T-helper 17 cell (primary cell): ENCODE measurements at places on chromosomes 7 and 10. TPM values are rescaled to one million over a fixed set of nuclear protein-coding genes. Genes with fewer than 3 reads are reported as not detected.
A peak's percentile ranks its signal among the peaks of the same experiment; 100 is the strongest.

TSPAN15 gene
- 28.7 TPM for total RNA-seq

DLX6 gene
- not detected for total RNA-seq

DNA sequence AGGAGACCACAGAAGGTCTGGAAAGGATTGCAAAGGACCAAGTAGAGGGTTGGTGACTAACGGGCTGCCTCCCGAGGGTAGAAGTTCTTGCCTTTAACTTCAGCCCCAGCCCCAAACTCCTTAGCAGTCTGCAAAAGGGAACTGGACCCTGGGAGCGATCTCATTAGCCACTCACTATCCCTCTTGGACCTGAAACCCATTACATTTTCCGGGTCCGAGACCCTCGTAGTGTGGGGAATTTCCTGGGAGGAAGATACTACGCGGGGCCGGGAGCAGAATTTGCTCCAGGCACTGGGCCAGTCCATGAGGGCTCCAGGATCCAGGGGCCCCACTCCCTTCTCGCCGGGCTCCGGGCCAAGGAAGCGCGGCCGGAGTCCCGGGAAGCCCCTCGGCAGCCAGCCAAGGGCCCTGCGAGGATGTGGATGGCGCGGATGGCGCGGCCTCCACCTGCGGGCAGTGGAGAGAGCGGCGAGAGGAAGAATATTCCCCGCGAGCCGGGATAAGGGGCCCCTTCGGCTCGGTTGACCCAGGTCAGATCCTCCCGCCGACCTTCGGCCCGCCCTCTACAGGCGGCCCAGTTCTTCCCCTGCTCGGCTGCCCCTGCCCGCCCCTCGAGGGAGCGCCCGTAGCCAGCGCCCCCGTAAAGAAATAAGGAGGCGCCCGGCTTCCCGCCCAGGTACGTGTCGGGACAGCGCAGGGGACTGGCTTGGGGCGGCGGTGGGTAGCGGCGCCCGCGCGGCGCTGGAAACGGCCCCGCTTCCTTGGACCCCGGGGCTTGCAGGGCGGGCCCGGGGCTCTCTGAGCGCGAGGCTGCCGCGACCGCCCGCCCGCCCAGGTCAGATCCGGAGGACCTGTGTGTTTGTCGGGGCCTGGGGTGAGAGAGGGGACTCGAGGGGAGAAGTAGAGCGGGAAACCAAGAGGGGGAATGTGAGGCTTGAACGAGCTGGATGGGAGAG, at the start of gene MYO3A:
Gene MYO3A (plus strand): TSS at position 577 of the 956 bp plus-strand sequence. CDS start 17,882 bp downstream, outside the sequence.
- H3K36me3 ChIP-seq: peaks cover 4% of the 10 kb centered on the region
- no peak for DNase-seq
- H3K4me1 ChIP-seq: peaks cover 4% of the 10 kb centered on the region
- H3K27ac ChIP-seq: no peak within 1 kb of the TSS

GRCh38 chr10:6461961-6462360, 118.1 kb downstream of the PRKCQ start:
- no peak overlapping the region for H3K27ac ChIP-seq
- no peak overlapping the region for H3K4me3 ChIP-seq
- no peak for DNase-seq
- H3K4me1 ChIP-seq: peaks cover 17% of the 10 kb centered on the region
- H3K36me3 ChIP-seq: peaks cover 17% of the 10 kb centered on the region

GRCh38 chr7:92115821-92116220, 18.5 kb downstream of the CYP51A1 start:
- no peak overlapping the region for H3K4me3 ChIP-seq
- DNase-seq: no peak
- H3K27ac ChIP-seq: no peak overlapping the region
- H3K36me3 ChIP-seq: peaks cover 5% of the 10 kb centered on the region
- H3K4me1 ChIP-seq: peaks cover 3% of the 10 kb centered on the region

CPVL gene
- 6.0 TPM for total RNA-seq

- no peak overlapping the region for H3K4me3 ChIP-seq
- DNase-seq: no peak
- no peaks in the 10 kb centered on the region for H3K27me3 ChIP-seq
- H3K27ac ChIP-seq: no peak overlapping the region
These were observed 817.6 kb downstream of the TNS3 start for GRCh38 chr7:46764100-46764936.

GRCh38 chr10:58967551-58968388, 208.7 kb upstream of the PHYHIPL start:
- no peak overlapping the region for H3K27ac ChIP-seq
- H3K4me3 ChIP-seq: no peak overlapping the region
- no peaks in the 10 kb centered on the region for H3K36me3 ChIP-seq
- H3K4me1 ChIP-seq: no peaks in the 10 kb centered on the region
- no peak for DNase-seq

GRCh38 chr7:111027396-111027795, 63.5 kb upstream of the LRRN3 start:
- H3K4me3 ChIP-seq: peak overlapping the region; percentile 79
- no peaks in the 10 kb centered on the region for H3K27me3 ChIP-seq
- peaks cover 49% of the 10 kb centered on the region for H3K4me1 ChIP-seq
- peaks cover 3% of the 10 kb centered on the region for H3K36me3 ChIP-seq
- DNase-seq: no peak
- H3K27ac ChIP-seq: peak overlapping the region; percentile 90

CFAP58 gene
- total RNA-seq: not detected
